ENCODE measurements at places on chromosomes 16 and 17. TPM values are rescaled to one million over a fixed set of nuclear protein-coding genes. Genes with fewer than 3 reads are reported as not detected.

DNA sequence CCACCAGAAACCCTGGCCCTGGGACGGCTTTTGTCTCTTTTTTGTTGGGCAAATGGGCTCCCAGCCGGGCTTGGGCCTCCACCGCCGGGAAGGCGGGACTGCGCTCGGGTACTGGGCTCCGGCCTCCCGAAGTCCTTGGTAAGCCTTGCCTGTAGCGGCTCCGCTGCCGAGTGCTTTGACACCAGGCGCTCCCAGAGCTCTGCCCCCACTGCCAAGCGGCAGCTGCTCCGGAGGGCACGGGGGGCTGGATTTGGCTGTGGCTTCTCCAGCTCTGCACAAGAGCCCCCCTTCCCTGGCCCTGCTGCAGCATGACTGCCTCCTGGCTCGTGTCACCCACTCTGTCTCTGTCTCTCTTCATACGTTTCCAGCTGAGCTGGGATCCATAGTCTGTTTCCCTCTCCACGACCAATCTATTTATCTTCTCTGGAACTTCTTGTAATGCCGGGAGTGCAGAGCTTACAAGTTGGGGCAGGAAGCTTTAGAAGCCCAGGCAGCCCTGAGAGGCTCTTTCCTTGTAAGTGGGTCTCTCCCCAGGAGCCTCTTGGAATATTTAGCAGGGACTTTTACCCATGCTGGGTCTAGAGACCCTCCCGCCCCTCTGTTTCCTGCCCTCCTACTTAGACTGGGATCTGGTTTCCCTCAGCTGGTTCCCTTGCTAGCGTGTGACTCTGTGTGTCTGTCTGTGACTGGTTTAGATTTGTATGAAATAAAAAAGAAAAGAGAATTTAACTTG lies 246.9 kb upstream of the GSE1 start:
- DNase-seq, result no peak

- DNase-seq, result no peak
These were observed 33.6 kb upstream of the RAI1 start for GRCh38 chr17:17647524-17648178.

Gene OR3A2
- 2.6 TPM for total RNA-seq

- DNase-seq, result no peak
These were observed 51.3 kb downstream of the HS3ST3B1 start for GRCh38 chr17:14352136-14352535.

Gene MT3
- total RNA-seq, result 1.6 TPM

Gene MT1H
- 7.4 TPM for total RNA-seq
